ENCODE measurements at places on chromosomes 5 and 9.

- no peak for DNase-seq
Observed at GRCh38 chr9:10265153-10265631, 347.6 kb downstream of the PTPRD start.

DNA sequence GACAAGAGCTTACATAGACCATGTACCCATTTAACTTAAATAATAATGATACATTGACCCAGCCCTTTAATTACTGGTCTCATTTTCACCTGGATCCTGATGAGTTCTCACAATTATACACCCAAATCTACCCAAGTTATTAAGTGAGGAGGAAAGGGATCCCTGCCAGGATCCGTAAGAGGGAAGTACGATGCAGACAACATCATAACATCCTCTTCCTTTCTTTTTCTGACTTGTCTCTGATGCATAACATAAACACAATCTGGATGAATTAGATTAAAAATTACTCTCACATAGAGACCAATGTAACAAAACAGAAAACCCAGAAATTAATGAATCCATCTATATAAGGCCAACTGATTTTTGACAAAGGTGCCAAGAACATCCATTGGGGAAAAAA, 17.0 kb downstream of the MARCHF3 start:
- DNase-seq: no peak

DNA sequence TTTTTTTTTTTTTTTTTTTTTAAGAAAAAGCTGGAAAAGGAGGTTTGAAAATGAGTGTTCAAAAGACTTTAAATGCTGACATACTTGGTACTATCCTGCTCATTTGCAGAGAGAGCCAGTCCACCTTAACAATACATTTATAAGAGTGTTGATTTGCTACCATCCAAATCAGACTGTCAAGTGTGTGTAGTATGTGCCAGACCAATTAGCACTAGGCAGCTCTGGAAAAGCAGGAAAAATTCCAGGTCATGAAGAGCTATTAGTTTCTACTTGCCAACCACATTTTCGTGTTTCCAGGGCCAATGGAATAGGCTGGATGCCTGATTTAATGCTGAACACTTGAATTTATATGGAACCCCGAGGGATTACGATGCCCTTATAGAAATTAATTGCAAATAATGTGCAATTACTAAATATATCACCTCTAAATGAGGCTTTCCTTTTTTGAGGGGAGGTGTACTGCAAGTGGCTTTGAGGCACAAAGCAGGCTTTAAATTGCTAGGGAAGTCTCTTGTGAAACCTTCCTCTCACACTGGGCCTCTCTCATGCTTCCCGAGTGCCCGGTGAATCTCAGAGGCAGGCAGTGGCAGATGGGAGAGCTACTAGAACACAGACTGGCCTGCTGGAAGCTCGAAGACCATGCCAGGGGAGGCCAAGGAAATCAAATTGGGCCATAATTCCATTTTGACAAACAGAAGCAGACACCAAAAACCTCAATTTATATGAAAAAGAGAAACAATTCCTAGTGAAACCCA, 178.7 kb downstream of the PPP2R2B start:
- no peak for DNase-seq

DNA sequence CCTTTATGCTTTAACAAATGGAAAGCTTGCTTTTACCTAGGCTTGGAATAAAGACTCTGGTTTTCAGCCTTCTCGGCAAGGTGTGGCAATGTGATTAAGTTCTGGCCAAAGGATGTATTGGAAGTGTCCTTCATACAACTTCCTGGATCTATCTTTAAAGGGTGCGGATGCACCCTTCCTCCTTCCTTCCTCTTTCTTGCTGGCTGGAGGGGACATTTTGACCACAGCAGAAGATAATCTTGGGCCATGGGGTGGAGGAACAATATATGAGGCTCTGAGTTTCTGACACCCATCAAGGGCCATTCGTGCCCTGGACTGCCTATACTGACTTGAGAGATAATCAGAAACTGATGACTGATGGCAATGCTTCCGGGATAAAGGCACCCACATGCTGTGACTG, 145.7 kb downstream of the ACER2 start:
- no peak for DNase-seq

DNA sequence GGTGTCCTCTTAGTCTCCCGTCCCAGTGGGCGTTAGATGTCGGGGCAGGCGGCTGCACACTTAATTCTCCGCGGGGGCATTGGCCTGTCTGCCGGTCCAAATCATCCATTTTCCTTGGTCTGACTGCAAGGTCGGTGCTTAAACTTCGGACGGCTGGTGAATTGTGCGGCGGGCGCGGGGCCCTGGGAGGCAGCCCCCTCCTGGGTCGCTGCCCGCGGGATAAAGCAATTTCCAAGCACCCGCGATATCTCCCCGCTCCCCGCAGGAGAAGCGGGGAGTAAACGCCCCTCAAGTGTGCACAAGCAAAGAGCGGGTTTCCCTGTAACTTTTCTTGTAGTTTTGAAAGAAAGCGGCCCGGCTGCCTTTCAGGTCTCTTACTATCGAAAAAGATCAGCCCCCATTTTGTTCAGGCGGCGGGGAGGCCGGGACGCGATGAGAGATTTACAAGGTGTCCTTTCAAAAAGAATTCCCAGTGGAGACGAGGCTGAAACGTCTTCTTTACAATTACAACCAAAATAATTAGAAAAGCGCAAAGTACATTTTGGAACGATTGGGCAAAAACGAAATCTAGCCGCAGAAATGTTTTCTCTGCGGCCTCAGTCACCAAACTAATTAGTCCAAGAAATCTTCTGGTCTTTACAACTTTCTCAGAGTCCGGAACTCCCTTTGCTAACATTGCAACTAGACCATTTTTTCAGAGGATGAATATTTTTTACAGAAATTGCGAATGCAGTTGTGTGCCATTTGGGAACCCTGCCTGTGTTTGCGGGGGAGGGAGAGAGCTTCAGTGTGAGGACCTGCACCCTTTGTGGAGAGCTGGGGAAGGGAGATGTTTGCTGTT, 1.8 kb downstream of the IRX1 start:
- DNase-seq: no peak

DNA sequence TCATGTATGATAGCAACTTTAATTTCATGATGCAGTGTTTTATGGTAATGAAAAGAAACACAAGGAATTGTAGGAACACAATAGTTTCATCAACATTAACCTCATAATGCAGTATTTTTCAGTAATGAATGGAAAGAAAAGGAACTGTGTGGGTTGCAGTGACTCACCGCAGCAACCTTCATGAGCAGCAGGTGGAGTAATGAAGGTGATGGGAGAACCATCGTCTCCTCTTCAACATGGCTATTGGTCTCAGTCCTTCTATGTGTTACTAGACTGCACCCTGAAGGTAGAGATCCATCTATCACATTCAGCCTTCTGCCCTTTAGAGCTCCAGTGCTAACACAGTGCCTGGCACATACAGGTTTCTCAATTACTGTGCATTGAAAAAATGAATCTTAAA, 58.0 kb downstream of the TMEM215 start:
- no peak for DNase-seq
